ENCODE measurements at places on chromosomes 2 and 18.
A peak's percentile ranks its signal among the peaks of the same experiment; 100 is the strongest.

GRCh38 chr2:188051706-188052105 is 240.0 kb upstream of the GULP1 start:
- ATAC-seq, result no peak

- ATAC-seq, result peak; percentile 67
These were observed 617 bp downstream of the CCDC142 start for GRCh38 chr2:74481961-74482800.

DNA sequence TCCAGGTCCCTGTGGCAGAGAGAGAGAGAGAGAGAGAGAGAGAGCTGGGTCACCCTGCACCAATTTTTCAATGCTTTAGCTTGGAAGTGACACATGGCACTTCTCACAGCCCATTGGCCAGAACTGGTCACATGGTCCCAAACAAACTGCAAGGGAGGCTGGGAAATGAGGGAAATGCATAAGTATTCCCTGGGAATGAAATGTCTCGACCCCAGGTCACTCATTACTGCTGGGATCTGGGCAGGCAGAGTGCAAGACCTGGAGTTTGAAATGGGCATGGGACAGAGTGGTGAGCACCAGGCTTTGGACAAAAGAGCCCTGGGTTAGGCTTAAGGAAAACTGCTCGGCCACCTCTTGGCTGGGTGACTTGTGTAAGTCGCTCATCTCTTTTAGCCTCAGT is 37.0 kb downstream of the SMAD7 start:
- ATAC-seq, result no peak

DNA sequence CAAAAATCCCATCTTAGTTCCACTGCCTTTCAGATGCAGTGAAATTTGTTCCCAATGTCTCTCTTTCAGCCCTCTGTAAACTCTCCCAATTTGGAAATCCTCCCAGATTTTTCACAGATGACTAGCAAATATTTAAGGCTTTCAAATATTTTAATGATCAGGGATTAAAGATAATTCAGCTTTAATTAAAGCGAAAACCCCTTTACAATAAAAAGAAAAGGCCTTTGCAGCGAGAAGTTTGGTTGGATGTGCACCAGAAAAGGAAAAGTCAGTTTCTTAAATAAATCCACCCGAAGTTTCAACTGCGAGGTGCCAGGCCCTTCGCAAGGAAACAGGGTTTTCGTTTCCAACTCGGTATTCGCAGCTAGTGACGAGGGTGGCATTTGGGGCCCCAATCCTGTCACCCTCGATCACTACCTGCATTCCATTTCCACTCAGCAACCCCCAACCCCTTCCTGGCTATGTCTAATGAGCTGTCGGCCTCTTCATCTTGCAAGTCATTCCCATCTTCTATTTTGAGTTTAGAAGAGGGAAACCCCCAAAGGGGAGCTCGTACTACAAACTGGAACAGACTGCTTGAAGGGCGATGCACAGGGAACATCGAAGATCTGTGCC is 1.5 kb downstream of the RAX start:
- ATAC-seq, result no peak

- no peak for ATAC-seq
These were observed 75.9 kb downstream of the TMEM131 start for GRCh38 chr2:97919858-97920257.

GRCh38 chr2:207149249-207150213 is 16.2 kb downstream of the KLF7 start:
- peak; percentile 15 for ATAC-seq

DNA sequence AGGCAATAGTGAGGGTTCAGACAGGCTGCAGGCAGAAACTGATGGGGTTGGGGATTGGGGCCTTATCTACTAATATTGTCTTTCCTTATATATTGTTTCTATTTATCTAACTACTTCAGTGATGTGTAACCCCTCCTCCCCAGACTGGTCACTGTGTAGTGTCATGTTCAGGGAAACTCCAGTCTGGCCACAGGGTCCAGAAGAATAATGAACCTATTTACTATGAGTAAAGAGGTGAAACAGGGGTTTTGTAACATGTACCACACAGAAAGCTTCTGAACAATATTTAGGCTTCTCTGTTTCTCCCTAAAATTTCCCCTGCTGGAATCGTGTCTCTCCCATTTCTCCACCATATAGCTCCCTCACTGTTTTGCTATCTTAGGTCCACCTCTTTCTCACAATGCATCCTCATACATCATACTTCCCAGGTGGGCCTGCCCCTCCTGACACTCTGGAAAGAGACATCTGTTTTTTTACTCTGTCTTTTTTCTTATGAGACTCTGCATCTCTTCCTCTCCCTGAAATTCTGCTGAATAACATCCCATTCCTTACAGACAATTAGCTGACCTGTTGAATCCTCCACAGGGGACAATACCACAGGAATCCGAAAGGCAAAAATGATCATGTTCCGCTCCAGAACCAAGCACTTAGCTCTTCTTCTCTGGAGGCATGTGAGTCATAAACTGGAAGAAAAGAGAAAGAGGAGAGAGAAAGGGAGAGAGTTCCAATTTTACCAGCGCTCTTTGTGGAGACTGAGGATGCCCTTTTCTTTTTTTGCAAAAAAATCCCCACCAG is 154.8 kb downstream of the ZEB2 start:
- ATAC-seq, result no peak

GRCh38 chr2:214128040-214128439 is 282.8 kb upstream of the VWC2L start:
- ATAC-seq, result no peak

GRCh38 chr18:361100-361732 is 93.4 kb upstream of the THOC1 start:
- no peak for ATAC-seq

DNA sequence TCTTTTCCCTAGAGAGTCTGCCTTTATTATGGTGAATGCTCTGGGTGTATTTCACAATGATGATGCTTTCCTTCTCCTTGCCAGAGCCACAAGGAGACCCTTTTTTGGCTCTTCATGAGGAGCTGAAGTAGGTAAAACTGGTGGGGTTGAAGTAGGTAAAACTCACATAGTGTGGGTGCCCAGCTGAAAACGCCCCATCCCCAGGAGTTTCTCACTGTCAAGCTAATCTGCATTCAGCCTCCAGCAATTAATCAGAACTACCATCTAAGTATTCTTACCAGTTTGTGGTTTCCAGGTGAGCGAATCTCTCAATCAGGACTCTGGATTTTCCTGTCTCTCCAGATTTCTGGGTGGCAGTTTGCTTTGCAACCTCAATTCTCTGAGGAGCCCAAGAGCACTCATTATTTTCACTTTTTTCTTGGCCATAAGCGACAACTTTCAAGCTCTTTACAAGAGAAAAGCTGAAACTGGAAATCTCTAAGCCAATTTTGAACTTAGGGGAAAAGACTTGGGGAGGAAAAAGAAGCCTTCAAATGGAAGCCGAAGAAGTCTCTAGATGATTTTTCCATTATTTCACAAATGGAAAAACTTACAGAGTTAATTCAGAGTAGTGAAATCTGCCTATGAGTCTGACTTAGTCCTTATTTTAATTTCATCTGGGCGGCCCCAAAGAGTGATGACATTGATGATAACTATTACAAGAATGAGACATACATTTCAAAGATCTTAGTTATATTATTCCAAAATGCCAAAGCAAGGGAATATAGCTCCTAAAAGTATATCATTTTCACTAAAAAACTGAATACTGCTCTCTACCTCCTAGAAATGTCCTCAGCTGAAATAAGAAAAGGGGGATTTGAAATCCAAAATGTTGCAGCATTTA is 121.4 kb upstream of the MAP3K20 start:
- ATAC-seq, result no peak

GRCh38 chr2:10014418-10015190 is 28.7 kb upstream of the KLF11 start:
- ATAC-seq, result no peak

- no peak for ATAC-seq
These were observed 2.9 kb downstream of the PROKR1 start for GRCh38 chr2:68646303-68646702.

GRCh38 chr2:17894556-17894955 is 16.1 kb downstream of the KCNS3 start:
- ATAC-seq, result no peak

- no peak for ATAC-seq
These were observed 20.0 kb upstream of the SPATA3 start for GRCh38 chr2:230975927-230976326.

GRCh38 chr18:72261590-72261989 is 282.6 kb downstream of the CBLN2 start:
- ATAC-seq, result no peak

DNA sequence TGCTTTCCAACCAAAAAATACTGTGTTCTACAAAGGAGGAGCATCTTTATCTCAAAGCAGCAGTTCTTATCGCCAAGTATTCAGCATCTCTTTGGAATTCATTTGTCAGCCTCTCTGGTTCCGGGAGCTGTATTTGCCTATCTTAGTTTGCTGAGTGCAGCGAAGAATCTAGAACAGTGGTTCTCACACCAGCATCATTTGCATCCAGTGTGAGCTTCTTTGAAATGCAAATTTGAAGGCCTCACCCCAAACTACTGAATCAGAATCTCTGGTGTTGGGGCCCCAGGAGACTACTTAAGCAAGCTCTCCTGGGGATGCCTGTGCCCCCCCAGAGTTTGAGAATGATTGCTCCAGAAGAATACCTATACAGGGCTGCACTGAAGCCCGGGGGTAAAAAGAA is 1.5 kb upstream of the PTPN2 start:
- ATAC-seq, result no peak

GRCh38 chr18:12015416-12016062 is 34.2 kb downstream of the IMPA2 start:
- no peak for ATAC-seq

DNA sequence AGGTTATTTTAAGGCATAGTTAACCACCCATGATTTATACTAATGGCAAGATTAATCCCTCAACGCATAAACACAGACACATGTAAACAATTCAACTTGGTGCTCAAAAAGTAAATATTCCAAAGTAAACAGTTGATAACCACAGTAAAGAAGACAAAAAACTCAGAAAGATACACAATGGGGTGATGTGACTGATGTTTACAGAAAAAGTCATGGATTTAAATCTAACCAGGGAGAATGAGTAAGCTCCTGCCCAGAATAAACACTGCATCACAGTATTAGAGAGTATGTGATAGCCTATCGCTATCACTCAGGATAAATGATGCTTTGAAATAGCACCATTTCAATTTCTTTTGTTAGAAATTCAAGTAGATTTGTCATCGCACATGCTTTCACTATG is 49.3 kb downstream of the HIBCH start:
- ATAC-seq, result no peak

- no peak for ATAC-seq
These were observed 83.2 kb upstream of the ATL2 start for GRCh38 chr2:38460313-38460712.

GRCh38 chr2:190408538-190409271 is 550 bp downstream of the MFSD6 start:
- peak; percentile 70 for ATAC-seq

DNA sequence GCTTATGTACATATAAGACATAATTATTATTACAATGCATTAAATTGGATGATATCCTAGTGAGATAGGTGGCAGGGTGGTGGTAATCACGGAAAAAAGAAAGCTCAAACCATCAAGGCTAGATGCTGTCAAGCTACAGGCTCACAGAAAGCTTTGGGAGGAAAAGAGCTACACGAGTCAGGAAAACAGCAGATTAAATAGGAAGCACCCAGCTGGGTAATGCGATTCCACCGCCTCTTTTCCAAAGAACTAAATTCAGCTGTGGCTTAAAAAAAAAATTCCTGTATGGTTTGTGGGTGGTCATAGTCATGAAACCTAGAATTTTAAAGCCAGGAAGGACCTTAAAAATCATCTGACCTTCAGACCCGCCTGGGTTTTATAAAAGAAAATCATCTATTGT is 23.7 kb upstream of the PTPN4 start:
- no peak for ATAC-seq

DNA sequence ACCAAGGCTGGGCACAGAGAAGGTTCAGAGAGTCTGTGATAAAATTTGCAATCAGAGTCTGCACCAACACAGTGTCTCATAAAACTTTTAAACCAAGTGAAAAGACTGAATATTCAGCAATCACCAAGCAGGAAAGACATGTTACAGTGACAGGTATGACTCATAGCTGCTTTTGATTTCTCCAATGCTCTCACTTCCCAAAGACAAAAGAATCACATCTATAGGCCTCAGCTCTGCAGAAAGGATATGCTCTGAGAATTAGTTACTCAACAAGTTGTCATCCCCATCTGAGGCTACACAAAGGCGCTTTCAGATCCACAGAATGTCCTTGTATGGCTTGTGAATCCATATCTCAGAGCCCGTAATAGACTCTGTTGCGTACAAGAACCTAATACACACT is 92.5 kb downstream of the KCNF1 start:
- peak; percentile 81 for ATAC-seq

DNA sequence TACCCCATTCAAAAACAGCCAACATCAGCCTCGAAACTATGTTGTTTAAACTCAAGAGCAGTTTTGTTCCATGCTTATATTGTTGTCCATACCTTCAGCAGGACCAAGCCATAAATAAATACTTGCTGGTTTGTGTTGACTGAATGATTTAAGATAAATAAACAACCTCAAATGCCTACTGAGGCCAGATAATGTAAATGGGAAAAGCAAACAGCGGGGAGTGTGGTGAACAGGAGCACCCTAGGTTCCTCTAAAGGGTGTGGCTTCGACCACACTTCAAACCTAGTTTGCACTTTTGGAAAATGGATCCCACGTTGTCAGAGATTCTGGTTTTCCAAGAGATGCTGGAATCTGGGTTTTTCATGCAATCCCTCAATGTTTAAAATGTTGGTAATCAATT is 1.7 kb upstream of the PMAIP1 start:
- ATAC-seq, result no peak

DNA sequence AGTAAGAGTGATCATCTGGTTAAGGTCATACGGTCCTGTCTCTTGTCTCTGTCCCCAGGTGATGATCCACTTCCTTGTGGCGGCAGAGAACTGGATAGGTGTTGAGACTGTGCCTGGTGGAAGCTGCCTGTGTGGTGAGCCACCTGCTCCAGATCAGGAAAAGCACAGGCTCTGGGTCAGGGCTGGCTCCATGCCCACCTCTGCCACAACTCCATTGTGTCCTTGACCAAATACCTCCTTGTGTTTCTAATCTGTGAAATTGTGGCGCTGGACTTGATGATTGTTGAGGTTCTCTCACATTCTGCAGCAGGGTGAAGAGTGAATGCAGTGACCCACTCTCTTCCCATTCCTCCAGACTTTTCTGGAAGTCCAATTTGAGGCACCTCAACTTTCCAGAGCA is 45.7 kb upstream of the EN1 start:
- ATAC-seq, result no peak

GRCh38 chr2:102106133-102106556 is 36.4 kb upstream of the IL1R1 start:
- ATAC-seq, result 0 out of 3 replicates have a peak, but pooled peaks have one; percentile 12
